ENCODE measurements at places on chromosomes 2 and 18.
A peak's percentile ranks its signal among the peaks of the same experiment; 100 is the strongest.

DNA sequence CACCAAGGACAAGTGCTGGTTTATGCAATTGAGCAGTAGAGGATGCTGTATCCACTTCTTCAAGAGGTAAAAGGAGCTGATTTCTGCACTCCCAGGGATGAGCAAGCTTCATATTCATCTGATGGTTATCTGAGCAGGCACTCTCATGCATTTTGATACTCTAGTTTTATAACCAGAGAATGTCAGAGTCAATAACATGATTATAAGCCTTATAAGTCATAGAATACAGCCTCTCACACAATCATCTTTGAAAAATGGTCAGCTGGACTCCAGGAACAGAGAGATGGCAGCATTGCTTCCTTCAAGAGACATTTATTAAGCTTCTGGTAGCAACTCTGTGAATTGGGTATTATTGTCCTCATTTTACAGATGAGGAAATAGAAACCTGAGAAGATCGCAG lies 167.1 kb downstream of the SLC8A1 start:
- DNase-seq: no peak

- DNase-seq: no peak
These were observed 273.6 kb downstream of the SETBP1 start for GRCh38 chr18:44954257-44954656.

GRCh38 chr2:24972315-24972961 lies 683 bp upstream of the DNAJC27 start:
- peak; percentile 25 for DNase-seq

DNA sequence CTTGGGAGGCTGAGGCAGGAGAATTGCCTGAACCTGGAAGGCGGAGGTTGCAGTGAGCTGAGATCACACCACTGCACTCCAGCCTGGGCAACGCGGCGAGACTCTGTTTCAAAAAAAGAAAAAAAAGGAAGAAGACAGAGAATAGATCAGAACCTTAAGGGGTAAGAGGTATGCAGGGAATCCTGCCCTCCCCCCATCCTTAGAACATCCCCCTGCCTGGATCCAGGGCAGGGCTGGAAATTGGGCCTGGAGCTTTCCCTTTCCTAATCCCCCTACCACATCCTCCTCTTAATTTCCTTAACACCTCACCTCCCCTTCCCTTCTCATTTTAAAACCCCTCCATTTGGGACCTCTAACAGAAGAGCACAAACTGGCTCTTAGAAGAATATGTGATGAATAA lies 56.5 kb downstream of the RNU4ATAC start:
- DNase-seq: no peak

GRCh38 chr2:44291281-44292248 lies 16.3 kb downstream of the SLC3A1 start:
- DNase-seq: no peak

DNA sequence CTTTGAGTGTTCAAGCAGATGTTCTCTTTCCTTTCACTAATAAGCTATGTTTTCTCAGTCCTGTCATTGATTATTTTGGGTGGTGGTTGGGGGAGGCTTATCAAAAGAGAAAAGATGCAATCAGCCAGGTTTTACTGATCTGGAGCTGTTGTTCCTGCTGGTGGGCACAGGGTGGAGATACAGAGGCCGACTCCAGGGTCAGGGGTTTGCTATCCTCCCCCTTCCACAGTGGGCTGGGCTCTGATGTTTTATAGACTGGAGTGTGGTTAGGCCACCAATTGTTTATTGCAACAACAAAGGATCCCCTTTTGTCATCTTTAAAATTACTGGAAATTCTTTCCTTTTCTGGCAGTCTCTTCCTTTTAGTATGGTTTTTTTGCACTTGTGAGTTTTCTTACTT lies 120.5 kb downstream of the TANC1 start:
- no peak for DNase-seq

GRCh38 chr18:61086657-61087056 lies 246.6 kb upstream of the CDH20 start:
- no peak for DNase-seq

- no peak for DNase-seq
These were observed 241.7 kb downstream of the TGIF1 start for GRCh38 chr18:3691705-3692104.

DNA sequence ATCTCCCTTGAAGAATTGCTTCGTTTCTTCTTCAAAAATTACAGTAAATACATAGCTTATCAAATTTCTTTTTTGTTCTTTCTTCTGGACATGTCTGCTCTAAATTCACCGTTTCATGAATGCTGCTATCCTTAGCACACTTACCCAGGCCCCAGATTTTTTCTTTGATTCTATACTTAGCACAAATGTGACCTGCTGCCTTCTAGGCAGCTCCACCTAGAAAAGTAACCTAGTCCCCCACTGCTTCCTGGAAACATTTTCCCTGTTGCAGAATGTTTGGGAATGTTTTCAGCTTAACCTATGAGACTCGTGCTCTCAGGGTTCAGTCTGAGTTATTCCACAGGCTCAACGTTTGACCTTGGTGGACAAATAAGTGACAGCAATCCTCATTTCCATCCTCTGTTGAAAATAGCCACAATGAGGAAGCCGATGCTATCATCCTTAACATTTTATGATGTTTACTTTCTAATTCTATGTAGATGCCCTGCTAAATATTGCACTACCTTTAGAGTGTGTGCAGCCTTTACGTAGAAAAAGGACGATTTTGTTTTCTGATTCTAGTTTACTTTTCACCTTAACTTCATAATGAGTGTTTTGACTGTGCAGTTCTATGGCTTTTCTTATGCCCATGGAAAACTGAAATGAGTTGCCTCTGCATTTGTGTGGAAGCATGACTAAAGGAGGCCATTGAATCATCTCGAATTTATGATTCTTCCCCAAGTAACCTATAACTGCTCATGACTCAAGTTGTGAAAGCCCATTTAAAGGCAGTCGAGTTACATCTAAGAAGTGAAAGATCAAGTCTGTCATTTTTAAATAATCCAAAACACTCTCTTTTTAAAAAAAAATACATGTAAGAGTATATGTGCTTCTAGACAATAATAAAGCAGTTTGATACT lies 47.7 kb downstream of the TMEM182 start:
- no peak for DNase-seq

DNA sequence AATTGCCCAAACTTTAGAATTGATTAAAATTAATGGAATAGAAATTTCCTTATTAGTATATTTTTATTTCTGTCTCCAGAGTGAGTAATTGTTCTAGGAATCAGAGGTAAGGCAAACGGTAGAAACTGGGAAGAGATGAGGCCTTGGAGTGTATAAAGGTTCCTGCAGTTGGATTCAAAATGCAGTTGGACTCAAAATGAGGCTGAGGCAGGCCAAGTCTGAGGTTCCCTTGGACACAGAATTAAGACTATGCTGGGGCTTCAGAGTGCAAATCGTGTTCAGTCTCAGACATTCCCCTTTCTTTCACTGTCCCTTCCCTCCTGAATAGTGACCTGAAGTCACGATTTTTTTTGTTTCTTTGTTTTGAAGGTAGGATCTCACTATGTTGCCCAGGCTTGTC lies 746.9 kb upstream of the NRXN1 start:
- DNase-seq: no peak

DNA sequence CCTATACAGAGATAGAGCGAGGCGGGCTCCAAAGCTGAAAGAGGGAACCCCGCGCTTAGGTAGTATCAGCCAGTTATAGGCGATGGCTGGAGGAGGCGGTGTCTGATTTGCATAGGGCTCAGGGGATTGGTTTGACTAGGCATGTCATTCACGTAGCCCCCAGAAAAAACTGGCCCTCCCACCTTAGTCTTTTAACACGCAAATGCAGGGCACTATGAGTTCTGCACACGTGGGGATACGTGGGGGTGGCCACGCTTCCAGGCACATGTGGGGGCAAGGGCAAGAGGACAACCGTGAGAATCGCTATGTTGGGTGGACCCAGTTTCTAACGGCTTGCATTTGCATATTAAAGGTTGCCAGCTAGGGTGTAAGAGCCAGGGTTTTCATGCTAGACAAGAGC lies 56.7 kb upstream of the MSTN start:
- no peak for DNase-seq

- peak; percentile 38 for DNase-seq
These were observed 32.9 kb downstream of the KCNE4 start for GRCh38 chr2:223084873-223085272.

- DNase-seq: no peak
These were observed 303.9 kb upstream of the FBXO11 start for GRCh38 chr2:48210189-48210588.

DNA sequence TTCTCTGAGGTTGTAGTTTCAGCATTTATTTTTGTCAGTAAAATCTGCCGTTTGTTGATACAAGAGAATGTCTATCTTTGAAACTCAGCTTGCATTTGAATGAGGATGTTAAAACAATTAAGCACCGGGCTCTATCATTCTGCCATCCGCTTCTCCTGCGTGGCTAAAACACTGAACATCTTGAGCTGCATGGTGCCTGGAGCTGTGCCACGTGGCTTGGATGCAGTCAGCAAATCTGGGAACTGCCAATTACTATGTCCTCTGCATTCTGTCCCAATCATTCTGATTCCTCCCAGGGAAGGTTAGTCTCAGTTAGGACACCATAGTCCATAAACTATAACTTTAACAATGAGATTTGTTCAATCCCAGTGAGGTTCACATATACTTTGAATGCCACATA lies 598.4 kb downstream of the FBXO15 start:
- peak; percentile 54 for DNase-seq

DNA sequence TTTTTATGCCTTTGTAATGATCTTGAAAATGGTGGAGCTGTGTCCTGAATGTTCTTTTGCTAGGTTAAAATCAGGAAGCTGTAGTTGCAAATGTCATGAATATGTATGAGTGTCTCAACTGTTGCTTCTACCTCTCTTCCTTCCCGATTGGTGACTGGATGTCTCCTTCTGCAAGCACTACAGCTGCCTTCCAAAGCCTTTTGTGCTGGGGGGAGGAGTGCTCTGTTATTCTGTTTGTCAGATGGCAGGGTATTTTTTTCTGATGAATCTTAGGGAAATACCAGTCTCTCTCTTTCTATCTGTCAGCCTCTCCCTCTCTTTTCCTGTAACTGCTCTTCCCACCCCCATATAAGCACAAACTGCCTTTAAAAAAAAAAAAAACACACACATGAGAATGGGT lies 1396.3 kb upstream of the CELF4 start:
- DNase-seq: no peak

- DNase-seq: no peak
These were observed 32.3 kb downstream of the COPS8 start for GRCh38 chr2:237118025-237118424.

DNA sequence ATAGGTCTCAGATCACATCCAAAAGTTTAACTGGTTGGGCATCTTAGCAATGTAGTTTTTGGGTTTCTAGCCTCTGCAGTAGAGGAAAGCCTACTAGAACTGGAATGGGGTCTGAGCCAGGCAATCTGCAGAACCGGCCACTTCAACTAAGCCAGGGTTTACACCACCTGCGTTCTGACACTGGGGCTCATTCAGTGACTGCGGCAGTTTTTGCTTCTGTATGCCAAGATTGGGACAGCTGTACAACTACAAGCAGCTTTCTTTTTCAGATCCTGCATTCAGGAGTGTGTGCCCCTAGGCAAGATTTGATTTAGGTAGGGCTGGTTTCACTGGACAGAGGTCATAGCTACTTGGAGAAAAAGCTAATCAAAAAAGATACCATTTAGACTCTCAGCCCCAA lies 43.7 kb upstream of the IGFBP5 start:
- no peak for DNase-seq

GRCh38 chr2:69499242-69499641 lies 62.0 kb upstream of the NFU1 start:
- DNase-seq: no peak

DNA sequence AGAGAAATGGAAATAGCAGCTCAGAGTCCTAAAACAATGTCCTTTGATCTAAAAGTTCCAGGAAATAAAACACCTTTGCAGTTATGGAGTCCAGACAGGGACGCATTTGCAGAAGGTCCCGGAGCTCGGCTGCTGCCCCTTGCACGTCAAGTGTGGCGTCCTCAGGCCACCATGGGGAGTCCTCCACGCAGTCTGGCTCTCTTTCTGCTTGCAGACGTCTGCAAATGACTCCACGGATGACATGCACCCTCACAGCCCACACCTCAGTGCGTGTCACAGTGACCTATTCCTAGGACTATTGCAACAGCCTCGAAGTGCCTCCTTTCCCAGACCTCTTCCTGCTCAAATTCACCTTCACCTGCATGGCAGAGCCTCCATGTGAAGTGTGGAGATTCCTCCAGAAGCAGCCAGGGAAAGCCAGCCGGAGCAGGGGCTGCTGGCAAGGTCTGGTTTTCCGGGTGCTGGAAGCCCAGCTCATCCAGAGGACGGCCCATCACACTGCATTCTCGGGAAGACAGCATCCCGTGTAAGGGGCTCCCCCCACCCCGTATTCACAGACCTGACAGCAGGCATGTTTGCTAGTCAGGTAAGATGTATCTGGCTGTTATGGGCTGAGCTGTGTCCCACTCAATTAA lies 137.7 kb downstream of the ASB1 start:
- DNase-seq: no peak

- DNase-seq: no peak
These were observed 5.1 kb downstream of the OR6B3 start for GRCh38 chr2:240048237-240048636.

DNA sequence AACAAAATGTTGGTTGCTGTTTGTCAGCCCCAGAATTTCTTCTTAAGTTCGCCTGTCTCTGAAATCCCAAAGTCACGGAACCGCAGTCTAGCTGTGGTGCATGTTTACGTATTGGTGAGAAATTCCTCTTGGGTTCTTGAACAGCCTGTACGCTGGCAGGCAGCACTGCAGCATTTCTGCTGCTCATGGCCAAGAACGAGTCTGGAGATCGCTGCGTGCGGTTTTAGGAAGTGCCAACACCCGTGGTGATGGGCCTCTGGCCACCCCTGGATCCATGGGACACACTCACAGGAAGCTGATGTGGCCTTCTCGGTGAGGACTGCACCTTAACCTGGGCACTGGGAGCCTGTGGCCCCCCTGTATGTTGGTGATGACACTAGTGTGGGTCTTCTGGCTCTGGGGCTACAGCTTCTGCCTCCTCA lies 23.7 kb downstream of the ASB1 start:
- no peak for DNase-seq

- no peak for DNase-seq
These were observed 86.4 kb downstream of the TCF4 start for GRCh38 chr18:55501579-55501978.

GRCh38 chr2:197137231-197137630 lies 173.3 kb downstream of the ANKRD44 start:
- no peak for DNase-seq

GRCh38 chr18:6382963-6383362 lies 31.7 kb downstream of the L3MBTL4 start:
- no peak for DNase-seq

DNA sequence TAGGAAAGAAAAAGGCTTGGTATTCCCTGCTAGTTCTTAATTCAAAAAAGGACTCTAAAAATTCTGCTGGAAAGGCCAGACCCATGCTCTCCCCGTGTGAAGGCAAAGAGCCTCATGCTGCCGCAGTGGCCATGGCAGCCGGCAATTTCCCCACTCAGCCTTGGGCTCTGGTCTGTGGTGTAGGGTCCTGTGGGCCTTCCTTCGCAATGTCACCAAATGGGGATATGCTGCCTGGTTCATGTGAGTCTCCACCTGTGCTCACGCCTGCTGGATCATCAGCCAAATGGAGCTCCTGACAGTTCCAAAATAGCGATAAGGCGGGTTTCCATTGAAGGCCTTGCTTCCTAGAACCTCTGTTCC lies 282.8 kb upstream of the ATP5MC3 start:
- DNase-seq: no peak

- no peak for DNase-seq
These were observed 27.8 kb downstream of the ZNF532 start for GRCh38 chr18:58892488-58892887.
